ENCODE measurements at places on chromosomes 13 and 19.

GRCh38 chr13:73417012-73417615, 358.3 kb downstream of the KLF5 start:
- no peak for DNase-seq

DNA sequence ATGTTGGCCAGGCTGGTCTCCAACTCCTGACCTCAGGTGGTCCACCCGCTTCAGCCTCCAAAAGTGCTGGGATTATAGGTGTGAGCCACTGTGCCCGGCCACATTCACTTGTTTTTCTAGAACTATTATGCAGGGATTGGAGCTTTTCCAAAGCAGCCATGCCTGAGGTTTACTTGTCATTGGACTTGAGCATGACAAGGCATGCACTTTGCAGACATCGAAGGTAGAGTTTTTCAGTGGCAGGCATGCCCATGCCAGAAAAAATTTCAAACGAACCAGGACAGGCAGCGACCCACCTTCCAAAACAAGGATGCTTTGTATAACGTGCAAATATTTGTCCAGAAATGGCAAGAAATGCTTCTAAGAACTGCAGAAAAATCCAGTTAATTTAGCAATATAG, 17.7 kb downstream of the PNMA8A start:
- DNase-seq = no peak

DNA sequence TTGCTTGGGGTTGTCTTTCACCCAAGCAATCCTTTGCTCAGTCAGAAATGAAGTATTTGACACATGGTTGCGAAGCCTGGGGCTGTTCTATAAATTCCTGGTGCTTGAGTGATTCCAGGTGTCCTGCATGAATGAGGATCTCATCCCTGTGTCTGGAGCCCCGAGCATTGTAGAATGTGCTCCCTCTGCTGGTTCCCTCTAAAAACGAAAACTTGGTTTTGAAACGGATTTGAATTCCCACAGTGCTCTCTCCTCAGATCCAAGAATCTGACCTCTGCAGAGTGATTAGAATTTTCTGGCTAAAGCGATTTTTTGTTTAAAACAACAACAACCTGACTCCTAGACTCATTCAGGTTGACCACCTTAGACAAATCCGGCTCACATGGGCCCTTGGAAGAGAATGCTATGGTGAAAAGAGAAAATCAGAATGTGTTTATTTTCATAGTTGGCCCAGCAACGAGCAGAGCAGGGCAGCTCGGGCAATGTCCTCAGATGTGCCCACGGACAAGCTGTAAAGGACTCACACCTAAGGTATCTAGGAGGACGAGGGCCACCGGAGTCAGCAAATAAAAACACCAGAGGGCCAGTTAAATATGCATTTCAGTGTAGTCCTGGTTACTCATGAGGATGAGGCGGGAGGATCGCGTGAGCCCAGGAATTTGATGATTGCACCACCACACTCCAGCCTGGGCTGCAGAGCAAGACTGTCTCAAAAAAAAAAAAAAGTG, 8.7 kb upstream of the ATP12A start:
- DNase-seq = no peak

- DNase-seq = no peak
Measured at GRCh38 chr19:1273263-1274041, 1.9 kb upstream of the FAM174C start.

DNA sequence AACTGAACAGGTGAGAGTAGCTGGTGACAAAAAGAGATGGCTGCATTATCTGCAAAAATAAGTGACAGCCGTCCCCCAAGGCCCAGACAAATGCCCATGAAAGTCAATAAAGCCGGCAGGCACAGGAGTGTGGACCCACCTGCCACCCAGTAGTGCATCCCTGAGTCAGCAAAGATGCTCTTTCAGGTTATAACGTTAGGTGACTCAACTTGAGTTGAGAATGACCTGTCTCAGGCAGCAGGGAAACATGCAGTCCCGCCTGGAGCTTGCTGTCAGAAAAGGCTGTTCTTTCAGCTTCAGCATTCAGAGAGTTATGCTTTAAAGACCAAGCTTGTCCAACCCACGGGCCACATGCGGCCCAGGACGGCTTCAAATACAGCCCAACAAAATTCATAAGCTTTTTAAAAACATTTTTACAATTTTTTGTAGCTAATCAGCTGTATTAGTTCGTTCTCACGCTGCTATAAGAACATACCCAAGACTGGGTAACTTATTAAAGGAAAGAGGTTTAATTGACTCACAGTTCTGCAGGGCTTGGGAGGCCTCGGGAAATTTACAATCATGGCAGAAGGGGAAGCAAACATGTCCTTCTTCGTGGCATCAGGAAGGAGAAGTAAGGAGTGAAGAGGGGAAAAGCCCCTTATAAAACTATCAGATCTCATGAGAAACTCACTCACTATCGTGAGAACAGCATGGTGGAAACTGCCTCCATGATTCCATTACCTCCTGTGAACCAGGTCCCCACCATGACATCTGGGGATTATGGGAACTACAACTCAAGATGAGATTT, 110.4 kb downstream of the RAB20 start:
- DNase-seq = no peak

DNA sequence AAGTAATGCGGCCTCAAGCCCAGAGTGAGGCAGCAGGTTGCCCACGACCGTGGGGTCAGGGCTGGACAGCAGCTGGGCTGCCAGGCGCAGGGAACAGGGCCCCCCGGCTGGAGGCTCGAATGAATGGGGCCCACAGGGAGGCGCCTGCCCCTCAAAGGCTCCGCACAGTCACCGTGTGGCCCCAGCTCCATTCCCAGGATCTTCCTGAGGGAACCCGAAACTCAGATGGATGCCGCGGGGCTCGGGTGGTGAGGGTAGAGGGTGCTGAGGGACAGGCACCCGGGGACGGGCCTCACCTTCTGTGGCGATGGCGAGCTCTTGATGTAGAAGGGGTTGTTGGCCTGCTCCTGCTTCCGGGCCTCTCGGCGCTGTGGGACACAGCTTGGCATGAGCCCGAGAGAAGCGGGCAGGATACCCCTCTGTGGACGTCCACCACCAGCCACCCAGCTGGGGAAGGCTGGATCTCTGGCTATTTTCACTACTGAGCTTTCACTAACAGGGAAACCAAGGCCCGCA, 19.3 kb downstream of the IZUMO4 start:
- no peak for DNase-seq

GRCh38 chr13:105121221-105121620, 1414.2 kb downstream of the EFNB2 start:
- DNase-seq = no peak

DNA sequence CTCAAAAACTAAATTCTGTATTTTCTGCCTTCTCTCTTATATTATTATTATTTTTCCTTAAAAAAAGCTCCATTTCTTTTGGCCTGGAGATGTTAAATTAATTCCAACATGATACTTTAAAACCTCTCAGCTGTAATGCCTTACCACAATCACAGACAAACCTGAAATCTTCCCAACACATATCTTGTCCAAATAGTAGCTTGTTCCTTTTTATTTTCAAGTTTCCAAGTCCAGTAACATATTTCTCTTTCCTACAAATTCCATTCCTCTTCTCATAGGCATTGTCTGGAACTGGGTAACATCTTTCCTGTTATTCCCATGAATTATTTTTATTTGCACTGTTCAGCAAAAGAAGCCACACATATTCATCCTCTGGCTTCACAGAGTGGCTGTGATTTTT, 137.0 kb downstream of the SLITRK6 start:
- DNase-seq = no peak

DNA sequence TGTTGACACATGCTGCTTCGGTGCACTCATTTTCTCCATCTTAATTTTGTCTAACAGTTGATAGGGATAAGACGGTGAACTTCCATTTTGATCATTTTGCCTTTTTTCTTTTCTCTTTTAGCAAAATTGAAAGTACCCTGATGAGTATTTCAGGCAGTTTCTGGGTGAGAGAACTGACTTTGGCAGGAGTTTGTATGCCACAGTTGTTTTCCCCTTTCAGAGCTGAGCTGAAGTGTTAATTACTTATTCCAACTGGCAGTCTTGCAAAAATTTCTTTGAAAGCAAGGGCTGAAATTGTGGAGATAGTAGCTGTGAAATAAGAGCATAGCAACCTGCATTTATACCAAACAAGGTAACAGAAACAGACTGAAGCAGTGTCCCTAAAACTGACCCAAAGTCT, 180.2 kb downstream of the SLITRK5 start:
- no peak for DNase-seq

DNA sequence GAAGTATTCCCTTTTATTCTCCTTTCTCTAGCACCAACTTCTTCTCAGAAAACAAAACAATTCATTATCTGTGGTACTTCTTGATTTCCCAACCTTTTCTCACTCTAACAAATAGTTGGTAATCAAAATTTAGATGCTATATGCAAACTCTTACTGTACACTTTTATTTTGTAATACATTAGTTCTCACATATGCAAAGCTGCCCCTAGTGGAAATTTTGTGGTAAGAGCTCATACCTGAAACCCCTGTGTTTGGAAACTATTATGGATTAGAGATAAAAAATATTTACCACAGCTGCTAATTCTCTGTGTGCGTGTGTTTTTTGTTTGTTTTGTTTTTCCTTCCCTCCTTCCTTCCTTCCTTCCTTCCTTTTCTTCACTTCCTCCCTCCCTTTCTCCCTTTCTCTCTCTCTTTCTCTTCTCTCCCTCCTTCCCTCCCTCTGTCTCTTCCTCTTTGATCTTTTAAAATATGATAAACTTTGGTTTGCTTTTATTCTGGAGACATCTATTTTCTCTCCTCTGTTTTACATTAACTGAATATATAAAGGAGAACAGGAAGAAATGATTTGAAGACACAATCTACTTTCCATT, 537.4 kb downstream of the SLITRK6 start:
- no peak for DNase-seq

DNA sequence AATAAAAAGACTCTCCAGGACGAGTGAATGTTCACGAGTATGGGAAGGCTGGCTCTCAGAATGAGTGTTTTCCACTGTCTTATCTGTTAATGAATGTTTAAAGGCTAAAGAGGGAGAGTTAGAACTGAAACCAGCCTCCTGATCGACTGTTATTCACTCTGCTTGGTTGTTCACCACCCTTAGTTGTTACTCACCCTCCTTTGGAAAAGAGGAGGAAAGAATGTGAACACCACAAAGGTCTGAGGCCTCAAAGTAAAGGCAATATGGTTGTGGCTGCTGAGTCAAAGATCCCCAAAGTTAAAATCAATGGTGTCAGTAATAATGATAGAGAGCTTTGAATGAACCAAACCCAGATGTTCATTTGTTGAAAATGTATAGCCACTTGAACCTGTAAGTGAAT, 1793.2 kb upstream of the PCDH20 start:
- no peak for DNase-seq

DNA sequence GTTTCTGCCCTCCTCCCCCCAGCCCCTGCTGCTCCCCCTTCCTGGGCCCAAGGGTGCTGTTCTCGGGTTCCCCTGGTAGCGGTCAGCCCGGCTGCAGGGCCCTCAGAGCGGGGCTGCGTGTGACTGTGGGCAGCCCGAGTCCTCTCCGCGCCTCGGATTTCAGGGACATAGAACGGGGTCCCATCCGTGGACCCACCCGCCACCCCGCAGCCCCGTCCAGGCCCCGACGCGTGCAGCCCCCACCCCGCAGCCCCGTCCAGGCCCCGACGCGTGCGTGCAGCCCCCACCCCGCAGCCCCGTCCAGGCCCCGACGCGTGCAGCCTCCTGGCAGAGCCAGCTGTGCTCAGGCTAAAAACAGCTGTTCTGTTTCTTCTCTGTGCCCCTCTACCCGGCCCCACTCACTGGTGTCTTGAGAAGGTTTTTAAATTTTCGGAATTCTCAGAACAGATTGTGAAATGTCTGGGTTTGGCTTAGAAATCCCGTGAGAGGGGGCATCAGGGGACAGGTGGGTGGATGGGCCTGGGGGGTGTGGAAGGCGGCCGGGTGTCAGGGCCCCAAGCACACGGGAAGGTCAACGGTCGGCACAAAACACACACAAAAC, 5.5 kb upstream of the PRTN3 start:
- no peak for DNase-seq

- DNase-seq = no peak
Measured at GRCh38 chr19:6740589-6741343, 1.3 kb downstream of the TRIP10 start.

DNA sequence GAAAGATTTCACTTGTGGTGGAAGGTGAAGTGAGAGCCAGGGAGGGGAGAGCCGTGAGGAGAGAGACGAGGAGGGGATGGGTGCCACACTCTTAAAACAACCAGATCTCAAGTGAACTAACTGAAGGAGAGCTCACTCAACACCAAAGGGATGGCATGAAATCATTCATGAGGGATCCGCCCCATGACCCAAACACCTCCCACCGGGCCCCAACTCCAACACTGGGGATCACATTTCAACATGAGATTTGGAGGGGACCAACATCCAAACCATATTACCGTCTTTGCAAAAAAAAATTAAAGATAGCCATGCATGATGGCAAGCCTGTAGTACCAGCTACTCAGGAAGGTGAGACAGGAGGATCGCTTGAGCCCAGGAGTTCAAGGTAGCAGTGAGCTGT, 34.9 kb upstream of the POP4 start:
- no peak for DNase-seq

- no peak for DNase-seq
Measured at GRCh38 chr13:45226024-45226423, 25.2 kb upstream of the KCTD4 start.

GRCh38 chr13:112443191-112443994, 67.2 kb downstream of the SPACA7 start:
- DNase-seq = no peak

DNA sequence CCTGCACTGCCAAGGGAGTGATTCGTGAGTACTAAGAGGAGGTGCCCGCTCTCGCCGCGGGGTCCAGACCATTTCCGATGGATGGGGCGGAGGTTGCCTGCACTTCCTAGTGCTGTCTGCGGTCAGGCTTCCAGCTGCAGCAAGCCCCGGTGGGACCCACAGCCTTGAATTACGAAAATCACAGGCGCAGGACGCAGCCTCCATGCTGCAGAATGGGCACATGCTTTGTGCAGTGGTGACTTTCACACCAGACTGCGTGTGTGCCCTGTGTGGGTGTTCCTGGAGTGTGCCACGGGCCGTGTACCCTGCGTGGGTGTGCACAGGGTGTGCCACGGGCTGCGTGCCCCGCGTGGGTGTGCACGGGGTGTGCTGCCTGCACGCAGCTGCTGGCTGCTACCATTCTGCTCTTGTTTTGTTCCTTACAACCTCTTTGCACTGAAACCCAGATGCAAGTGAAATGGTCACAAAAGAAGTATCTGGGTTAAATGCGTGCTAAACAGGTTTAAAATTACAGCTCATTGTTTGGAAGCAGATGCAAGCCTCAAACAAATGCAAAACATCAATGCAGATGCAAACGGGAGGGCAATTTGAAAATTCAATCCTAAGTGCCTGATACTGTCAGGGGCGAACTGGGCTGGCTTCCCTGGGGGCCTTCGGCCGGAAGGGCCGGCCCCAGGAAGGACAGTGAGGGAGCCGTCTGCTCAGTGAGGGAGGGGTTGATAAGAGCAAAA, 221.2 kb upstream of the SOX1 start:
- DNase-seq = no peak

DNA sequence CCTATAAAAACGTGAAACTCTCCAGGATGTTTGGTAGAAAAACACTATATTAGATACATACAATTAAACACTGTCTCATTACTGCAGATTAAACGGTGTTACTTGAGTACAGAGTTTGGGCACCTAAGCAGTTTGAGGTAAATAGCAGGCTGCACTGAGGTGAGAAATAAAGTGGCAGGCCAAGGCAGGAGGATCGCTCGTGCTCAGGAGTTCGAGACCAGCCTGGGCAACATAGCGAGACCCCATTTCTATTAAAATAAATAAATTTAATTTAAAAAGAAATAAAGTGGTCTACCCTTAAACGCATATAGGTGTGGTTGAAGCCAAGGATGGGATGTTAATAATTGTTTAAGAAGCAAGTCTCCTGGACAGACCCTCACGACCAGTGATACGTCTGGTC, 1.2 kb downstream of the PSPC1 start:
- no peak for DNase-seq

- no peak for DNase-seq
Measured at GRCh38 chr19:33819506-33819879, 22.8 kb downstream of the KCTD15 start.
